ENCODE measurements at places on chromosomes 1 and 21.

GRCh38 chr21:33113131-33113530, 43.2 kb downstream of the OLIG1 start:
- DNase-seq = no peak

GRCh38 chr1:27292106-27292505, 29.9 kb upstream of the TMEM222 start:
- DNase-seq = no peak

DNA sequence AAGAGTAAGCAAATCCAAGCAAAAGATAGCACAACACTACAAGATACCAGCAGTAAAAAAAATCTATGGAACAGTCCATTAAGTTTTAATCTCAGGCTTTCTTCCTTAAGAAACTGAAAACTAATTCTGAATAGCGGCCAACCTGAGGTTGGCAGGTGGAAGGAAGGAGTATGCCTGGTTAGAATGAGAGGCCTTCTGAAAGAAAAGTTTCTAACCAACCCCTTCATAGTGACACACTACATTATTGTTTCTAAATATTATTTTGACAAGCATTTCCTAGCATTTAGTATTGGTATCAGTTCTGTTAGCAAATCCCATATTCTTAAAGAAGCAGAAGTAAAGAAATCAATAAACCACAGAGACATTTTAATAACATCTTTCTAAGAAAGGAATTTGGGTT, 205.7 kb upstream of the PTBP2 start:
- DNase-seq = no peak

- no peak for DNase-seq
Observed at GRCh38 chr1:227944090-227944930, 3.4 kb downstream of the WNT9A start.

GRCh38 chr1:58006421-58007046, 540.0 kb downstream of the OMA1 start:
- DNase-seq = no peak

GRCh38 chr1:165738794-165739193, 29.9 kb downstream of the TMCO1 start:
- no peak for DNase-seq

- DNase-seq = no peak
Observed at GRCh38 chr21:20735257-20735656, 263.0 kb upstream of the NCAM2 start.

DNA sequence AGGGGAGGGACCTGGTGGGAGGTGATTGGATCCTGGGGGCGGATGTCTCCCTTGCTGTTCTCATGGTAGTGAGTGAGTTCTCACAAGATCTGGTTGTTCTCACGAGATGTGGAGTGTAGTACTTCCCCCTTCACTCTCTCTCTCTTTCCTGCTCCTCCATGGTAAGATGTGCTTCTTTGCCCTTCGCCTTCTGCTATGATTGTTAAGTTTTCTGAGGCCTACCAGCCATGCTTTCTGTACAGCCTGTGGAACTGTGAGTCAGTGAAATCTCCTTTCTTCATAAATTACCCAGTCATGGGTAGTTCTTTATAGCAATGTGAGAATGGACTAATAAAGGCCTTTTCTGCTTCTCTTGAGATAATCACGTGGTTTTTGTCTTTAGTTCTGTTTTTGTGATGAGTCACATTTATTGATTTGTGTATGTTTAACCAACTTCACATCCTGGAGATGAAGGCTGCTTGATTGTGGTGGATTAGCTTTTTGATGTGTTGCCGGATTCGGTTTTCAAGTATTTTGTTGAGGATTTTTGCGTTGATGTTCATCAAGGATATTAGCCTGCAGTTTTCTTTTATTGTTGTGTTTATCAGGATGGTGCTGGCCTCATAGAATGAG, 45.5 kb downstream of the RABGAP1L start:
- DNase-seq = no peak

- DNase-seq = peak; percentile 63
Observed at GRCh38 chr1:60746278-60746791, 336.0 kb upstream of the NFIA start.

GRCh38 chr1:203124011-203124410, 3.5 kb upstream of the ADORA1 start:
- DNase-seq = no peak

DNA sequence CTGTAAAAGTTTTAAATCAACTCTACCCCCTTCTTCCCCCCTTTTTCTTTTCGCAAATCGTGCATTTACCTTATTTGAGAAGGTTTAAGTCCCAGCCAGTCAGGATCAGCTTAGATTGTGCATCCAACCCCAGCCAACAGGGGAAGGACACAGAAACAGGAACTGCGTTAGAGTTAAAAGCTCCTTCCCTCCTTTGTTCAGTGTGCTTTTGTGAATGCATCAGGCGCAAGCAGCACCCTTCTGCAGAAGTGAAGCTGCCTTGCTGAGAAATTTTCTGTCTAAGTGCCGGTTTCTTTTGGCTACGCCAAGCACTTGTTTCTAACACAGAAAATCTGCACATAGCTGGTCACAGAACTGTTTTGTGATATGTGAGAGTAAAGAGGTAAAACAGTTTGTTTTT, 56.2 kb upstream of the PRRC2C start:
- DNase-seq = no peak

DNA sequence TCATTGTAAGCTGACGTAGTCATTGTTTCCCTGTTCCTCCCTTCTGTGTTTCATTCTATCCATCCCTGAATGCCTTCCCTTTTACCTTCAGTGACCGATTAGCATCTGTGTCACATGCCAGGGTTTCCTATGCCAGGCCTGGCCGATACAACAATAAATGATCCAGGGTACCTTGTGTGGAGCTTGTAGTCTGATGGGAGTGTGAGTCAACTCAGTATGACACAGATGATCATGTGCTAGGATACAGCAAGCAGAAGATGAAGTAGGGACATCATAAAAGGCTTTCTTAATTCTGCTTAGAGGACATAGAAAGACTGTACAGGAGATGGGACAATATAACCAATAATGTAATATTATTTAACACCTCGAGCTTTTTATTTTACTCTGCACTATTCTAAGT, 164.1 kb upstream of the C8B start:
- DNase-seq = no peak

DNA sequence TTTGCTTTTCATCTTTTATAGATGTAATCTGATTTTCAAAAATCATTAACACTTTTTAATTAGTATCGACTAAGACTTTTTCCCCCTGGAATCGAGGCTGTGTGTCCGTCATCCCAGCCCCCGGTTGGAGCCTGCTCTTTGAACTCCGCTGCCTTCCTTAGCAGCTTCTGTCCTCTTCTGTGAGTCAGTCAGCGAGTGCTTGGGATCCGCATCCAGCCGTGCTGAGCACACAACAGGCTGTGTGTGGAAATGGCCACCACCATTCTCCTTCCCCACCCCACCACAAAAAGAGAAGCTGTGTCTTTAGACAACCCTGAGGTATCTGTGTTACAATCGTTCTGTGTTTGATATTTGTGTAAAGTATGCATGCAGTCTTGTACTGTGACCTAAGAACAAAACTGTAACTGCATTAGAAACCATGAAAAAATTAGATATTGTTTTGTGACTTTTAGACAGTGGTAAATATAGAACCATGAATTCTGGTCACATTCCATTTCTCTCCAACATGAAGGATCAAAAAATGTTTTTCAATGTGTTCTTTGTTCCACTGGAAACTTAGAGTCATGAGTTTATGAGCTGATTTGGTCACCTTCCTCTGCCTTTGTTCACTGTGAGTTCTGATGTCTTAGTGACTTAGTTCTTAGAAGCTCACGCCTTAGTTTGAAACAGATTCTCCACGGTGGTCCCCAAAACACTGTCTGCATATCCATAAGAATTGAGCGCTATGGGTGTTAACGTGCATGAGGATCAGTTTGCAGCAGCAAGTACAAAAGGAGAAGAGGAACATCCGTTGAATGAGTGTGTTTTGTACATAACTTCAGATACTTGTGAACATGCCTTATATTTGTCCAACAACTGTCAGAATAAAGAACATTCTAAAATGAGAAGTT, 64.7 kb downstream of the VPS26C start:
- no peak for DNase-seq

DNA sequence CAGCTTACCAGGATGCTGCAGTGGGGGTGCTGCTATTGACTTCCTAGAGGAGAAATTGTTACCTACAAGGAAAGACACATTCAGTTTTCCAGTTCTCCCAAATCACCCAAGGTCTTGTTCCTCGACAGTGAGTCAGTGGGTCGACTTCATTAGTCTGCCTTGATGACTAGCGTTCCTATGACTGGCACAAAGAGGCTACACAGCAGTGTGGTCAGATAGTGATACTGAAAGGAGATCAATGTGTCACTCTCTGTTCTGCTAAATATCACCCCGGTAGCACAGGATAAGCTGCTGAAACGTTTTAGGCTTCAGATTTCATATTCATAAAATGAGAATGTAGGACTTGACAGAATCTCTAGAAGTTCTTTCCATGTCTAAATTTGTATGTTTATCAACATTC, 357.4 kb downstream of the LMX1A start:
- DNase-seq = no peak

GRCh38 chr1:86396498-86396890, 371 bp upstream of the ODF2L start:
- DNase-seq = no peak

- no peak for DNase-seq
Observed at GRCh38 chr21:14677013-14677412, 130.9 kb upstream of the SAMSN1 start.

- DNase-seq = peak; percentile 74
Observed at GRCh38 chr1:33295450-33296081, 25.3 kb downstream of the A3GALT2 start.

- no peak for DNase-seq
Observed at GRCh38 chr1:54681358-54681757, 34.3 kb upstream of the TTC4 start.

GRCh38 chr1:97139512-97139911, 417.9 kb downstream of the PTBP2 start:
- no peak for DNase-seq

GRCh38 chr1:6299557-6300165, 38.8 kb upstream of the GPR153 start:
- DNase-seq = no peak

DNA sequence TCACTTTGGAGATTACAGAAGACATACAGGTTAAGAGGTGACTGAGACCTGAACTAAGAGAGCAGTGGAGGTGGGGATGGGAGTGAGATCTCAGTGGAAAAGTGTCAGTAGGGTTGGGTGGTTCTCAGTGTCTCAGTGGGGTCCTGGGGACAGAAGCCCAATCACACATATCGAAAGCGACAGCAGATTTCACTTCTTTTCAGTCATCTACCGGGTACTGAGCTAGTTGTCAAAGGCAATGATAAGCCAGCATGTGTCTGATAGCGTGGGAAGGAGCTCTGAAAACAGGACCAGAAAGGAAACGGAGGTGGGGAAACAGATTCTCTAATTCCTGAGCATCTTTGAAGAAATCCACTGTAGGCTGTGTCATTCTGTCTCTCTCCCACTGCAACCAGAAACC, 59.5 kb downstream of the RHOU start:
- no peak for DNase-seq

DNA sequence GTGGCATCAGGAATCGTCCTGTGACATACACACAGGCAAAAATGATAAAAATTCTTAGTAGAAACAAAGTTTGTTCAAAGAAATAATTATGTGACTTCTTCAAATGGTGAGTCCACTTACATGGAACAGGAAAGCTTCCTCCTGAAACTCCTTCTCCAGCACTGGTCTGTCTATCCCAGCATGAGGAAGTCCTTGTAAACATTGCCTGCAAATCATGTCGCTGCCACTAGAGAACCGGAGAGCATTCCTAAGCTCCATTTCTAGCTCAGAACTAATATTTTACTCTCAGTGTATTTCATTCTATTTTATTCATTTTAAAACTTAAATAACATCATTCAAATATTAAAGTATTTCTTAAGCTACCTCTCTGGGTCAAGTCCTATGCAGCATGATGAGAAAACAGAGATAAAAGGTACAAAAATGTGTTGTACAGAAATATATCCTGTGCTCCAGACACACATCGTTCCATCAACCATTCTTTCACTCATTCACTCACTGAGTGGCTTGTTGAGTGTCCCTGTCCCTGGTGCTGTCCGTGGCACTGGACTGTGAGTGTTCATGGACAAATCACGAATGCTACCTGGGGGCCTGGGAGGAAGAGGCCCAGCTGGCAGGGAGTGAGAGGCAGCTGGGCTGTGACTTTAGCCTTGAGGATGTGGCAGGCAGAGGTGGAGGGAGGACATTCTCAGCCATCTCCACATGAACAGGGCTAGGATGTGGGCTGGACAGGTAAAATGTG, 10.0 kb downstream of the CYP4A22 start:
- DNase-seq = no peak

- DNase-seq = no peak
Observed at GRCh38 chr1:228105996-228106799, 2.9 kb downstream of the MRPL55 start.

DNA sequence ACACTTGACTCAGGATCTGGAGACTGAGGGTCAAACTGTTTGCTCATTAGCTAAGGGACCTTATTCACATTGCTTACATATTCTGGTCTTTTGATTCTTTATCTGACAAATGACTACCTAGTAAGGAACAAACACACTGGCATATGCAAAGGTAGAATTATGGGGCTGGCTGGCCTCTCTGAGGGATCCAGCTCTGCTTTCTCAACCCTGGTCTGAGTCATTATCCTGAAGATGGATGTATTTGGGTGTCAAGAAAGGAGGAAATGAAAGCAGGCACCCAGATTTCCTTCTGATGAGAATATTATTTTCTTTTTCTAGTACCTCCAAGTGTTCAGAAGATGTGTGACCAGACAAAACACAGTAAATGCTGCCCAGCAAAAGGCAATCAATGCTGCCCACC, 6.0 kb downstream of the SMCP start:
- no peak for DNase-seq

DNA sequence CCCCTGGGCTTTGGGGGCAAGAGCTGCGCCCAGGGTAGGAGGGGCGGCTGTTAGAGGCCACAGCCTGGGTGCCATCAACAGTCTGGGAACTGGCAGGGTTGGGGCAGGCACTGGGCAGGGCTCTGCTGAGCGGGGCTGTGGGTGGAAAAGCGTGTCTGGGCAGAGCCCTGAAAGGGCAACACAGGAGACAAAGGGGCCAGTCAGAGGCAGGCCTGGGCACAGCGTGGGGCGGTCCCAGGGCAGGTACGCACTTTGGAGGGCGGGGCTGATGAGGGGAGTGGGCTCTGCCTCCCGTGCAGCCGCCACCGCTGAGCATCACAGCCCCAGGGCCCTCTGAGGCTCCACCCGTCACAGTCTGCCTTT, 13.9 kb downstream of the CELSR2 start:
- DNase-seq = no peak

DNA sequence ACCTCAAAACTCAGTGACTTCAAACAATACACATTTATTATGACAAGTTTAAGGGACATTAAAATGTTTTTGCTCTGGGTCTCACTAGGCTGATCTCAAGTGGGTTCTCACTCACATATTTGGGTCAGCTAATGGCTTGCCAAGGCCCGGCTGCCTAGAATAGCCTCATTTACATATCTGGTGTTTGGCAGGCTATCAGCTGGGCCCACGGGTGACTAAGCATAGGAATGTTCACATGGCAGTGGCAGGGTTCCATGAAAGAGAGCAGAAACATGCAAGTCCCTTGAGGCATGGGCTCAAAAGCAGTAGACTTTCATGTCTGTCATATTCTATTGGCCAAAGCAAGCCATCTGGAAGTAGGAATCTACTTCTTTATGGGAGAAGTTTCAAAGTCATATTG, 492.6 kb downstream of the KCNT2 start:
- no peak for DNase-seq
